ENCODE measurements at places on chromosomes 4 and X.

DNA sequence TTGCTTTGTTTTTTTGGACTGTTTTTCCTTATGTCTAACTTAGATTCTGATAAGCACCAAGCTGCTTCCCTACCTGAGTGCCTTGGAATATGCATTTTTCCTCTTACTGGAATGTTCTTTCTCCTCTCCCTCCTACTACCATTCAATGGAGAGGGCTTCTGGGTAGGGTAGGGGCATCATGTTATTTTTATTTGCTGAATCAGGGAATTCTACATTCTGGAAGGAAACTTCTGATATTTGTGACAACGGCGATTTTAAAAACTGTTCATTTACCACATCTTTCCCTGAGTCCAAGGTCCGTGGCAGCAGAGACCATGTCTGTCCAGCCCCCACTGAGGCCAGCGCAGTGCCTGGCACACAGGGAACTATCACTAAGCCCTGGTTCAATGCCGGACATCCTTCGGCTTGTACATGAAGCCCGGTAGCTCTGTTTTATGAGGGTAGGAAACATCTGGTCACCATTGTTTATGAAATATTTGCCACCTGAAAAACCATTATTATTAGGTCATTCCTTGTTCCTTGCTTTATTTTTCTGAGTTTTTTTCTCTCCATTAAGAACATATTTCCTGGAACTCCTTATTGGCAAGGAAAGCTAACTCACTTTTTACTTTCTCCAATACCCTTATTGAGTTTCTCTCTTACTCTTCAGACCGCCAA, 57.0 kb downstream of the PALLD start:
- DNase-seq: no peak

DNA sequence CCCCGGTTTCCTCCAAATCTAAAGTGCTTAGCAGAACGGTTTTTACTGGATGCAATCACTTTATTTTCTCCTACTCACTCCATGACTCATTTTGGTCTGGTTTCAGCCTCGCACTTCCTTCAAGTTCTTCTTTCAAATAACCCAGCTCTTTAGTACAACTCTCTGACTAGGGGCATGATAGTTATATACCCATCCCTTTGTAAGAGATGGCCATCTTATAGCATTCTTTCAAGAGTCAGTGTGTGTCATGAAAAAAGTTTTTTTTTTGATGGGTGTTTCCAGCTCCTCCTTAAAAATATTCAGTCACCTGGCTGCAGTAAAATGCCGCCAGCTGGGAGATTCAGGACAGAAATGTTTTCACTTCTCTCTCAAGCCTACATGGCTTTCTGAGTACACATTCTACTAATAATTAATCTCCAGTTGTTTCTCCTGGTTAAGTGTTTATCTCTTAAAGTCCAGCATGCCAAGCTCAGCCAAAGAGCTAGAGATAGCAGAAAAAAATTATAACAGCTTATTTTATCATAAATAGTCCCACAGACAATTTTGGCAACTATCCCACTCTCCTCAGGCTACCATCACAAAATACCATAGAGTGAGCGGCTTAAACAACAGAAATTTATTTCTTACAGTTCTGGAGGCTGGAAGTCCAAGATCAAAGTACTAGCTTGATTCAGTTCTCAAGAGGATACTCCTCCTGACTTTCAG, 139.3 kb downstream of the GASK1B start:
- DNase-seq: no peak

GRCh38 chr4:77187322-77187721, 30.3 kb downstream of the CCNG2 start:
- peak; percentile 96 for DNase-seq

DNA sequence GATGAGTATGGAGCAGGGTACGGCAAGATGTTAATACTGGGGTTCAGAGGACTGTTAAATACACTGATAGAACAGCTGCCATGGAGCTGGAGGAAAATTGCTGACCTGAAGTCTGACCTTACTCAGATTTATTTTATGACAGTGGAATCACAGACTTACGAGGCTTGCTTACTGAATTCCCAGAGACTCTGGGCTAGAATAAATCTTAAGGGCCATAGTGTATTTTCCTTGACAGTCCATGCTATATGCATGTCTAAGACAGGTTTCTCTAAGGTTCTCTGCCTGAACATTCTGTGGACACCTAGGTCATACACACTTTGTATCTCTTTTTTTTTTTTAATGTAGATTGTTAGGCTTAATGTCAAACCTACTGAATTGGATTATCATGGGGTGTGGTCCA, 633.2 kb upstream of the ACTRT1 start:
- DNase-seq: no peak

DNA sequence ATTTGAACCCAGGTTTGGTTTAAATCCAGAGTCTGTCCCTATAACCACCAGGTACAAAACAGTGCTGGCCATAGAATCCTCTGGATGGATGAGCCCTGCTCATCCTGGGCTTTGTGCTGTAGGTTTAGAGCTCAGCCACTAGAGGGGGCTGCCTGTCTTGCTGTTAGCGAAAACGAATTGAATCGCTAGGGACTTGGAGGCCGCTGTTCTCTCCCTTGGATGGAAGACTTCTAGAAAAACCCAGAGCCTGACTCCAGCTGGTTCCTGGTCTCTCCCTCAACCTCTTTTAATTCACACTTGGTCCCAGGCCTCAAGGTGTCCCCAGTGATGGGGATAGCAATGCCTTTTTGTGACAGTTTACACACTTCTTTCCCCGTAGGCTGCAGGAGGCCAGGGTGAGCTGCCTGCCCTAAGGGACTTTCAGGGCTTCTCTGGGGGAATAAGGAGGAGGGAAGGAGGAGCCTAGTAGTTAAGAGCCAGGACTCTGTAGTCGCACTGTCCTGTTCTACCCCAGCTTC, 8.7 kb downstream of the RIPPLY1 start:
- DNase-seq: peak; percentile 52
